BJ (cell line): ENCODE measurements at places on chromosomes 7 and 10.

DNA sequence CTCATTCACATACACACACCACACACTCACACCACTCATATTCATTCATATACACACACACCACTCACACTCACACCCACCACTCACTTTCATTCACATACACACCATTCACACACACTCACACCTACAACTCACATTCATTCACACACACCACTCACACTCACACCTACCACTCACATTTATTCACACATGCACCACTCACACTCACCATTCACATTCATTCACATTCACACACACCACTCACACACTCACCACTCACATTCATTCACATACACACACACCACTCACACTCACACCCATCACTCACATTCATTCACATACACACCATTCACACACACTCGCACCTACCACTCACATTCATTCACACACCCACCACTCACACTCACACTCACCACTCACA is 25.4 kb upstream of the C10orf120 start:
- DNase-seq = no peak

DNA sequence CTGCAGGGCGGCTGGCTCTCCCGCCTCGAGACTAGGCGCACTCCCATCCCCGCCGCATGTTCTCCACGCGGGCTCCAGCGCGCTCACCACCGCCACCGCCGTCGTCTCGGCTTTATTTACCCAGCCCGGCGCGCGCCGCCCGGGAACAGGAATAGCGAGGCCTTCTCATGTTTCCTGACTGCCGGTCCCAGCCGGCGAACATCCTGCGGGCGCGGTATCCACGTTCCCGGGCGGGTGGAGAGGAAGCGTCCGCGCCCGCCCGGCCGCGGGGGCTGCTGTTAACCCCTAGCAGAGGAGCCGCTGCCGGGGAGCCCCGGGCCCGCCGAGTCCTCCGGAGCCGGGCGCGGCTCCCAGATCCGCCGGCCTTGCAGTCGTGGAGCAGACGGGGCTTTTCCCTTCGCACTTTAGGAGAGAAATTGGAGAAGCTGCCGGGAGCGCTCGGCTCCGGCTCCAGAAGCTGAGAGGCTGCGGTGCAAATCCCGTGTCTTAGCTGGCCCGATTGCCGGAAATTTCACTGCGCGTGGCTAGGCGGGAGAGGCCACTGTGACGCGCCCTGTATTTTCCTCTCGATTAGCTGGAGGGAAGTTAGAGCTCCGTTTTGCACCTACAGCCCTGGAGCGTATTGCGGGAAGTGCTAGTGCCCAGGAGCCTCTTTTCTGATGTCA is at the start of gene MKX:
MKX (minus strand) TSS at position 88 of the 665 bp plus-strand sequence. CDS start 2,404 bp downstream, outside the sequence.
- DNase-seq = no peak

- no peak for DNase-seq
These were observed 13.5 kb downstream of the GUSB start for GRCh38 chr7:65968256-65969185.

DNA sequence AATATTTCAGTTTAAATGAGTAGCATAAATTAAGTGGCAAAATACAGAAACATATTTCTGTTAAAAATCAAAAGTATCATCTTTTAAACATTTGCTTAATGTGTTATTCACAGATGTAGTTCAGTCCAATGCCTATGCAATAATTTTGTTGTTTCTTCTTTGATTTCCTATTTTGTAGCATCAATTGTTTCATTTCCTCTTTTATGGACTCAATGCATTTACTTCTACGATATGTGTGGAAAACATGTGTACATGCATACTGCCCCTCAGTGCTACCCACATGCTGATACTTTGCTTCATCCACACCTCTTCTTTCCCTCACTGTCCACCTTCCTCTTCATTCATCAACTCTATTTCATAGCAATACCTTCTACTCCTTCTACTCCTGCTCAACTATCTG is 108.1 kb downstream of the PTN start:
- DNase-seq = no peak

DNA sequence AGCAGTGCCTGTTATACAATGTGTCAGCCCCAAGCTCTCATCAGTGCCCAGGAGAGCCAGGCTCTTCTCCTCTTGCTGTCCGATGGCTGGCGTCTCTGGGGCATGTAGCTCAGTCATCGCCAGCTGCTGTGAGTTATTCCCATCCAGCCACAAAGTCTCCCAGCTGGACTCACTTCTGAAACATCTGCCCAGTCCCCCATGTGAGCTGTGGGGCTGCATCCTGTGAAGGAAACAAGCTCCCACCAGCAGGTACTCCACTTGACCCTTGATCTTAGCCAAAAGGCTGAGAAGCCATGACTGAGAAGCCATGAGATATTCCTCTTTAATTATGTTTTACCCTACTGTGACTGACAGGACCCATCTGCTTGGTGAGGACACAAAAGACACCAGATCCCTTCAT is 212.7 kb upstream of the IGFBP3 start:
- DNase-seq = no peak
